ENCODE measurements at places on chromosomes 16 and 17.

DNA sequence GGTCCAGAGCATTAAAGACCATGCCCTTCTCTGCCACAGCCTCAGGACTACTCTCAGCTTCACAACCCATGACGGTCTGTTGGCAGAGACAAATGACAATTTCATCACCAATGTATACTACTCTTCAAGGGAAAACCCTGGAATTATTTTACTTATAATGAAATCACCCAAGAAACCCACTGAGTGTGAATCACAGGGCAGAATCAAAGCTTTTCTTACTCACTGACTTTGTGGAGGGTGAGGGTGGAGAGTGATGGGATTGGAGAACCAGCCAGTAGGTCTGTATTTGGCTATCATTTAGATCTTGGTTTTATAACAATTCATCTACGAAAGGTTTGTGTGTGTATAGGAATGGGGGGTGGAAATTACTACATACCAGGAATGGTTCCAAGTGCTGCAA, 442.6 kb downstream of the SHISA9 start:
- DNase-seq, result no peak

DNA sequence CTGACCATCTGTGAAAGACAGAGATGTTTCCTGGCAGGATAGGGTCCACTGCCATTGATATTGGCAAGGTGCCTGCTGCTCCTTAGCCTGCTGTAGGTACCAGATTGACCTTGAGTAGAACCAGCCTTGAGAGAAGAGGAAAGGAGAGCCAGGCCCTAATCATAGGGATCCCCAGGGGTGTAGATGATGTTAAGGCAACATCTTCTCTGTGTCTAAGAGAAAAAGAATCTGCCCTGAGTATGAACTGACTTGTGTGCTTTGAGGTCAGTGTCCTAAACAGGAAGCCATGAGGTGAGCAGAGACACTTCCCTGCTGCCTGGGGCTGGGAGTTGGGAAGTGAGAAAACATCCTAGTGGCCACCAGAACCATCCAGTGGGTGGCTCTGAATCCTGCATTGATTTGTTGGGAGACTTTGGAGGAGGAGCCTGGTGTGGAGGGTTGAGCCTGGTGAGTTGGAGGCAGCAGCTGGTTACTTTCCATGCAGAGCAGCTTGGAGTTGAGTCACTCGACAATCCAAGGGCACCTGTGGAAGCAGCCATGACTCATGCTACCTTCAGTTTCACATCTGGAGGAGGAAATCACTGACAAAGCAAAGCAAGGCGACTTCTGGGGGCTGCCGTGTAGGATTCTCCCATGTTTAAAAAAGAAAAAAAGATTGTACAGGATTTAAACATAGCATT, 47.8 kb downstream of the BMERB1 start:
- peak; percentile 54 for DNase-seq

DNA sequence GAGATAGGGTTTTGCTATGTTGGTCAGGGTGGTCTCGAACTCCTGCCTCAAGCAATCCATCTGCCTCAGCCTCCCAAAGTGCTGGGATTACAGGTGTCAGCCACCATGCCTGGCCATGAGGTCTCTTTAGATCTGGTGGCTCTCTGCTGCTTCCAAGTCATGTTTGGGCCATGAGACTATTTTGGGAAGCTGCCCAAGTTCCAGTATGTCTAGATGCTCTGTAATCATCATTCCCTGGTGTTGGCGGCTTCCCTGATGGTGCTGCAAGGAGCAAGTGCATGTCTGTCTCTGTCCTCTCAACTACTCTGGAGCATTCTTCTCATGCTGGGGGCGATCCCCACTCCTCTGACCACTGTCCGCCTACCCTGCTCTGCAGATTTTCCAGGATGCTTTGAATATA, 6.4 kb upstream of the ODF4 start:
- no peak for DNase-seq

DNA sequence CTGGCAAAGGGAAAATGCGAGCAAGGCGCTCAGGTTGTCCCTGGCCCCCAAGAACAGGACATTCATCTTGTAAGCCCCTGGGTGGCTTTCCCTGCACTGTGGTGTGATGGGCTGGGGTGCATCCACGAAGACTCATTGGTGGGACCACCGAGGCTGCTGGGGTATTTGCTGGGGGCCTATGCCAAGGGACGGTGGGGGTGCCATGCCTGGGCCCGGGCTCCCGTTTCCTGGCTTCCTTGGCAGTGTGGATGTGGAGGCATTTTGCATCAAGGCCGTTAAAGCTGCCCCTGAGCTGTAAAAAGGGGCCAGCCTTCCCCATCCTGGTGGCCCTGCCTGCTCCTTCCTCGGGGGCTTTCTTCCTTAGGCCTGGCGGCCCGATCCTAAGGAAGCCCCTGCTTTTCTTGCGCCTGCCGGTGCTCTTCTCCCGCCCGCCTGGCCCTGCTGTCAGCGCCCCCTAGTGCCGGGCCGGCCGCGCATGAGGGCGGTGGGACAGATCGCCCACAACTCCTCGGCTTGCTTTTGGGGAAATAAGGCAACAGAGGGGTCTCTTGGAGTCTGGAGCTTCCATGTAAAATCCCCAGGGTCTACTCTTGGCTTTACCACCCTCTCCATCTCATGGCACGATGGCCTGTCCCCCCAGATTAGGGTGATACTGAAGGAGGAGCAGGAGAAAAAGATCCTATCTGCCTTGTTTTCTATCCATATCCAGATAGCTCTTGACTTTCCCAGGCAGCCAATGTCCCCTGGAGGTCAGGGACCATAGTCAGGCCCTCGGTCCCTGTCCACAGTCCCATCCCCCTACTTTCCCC, 9.8 kb upstream of the TBX2 start:
- DNase-seq, result peak; percentile 26

- peak; percentile 40 for DNase-seq
These were observed 28.8 kb downstream of the PRKCA start for GRCh38 chr17:66331038-66331816.

GRCh38 chr17:80284631-80285030, 24.0 kb downstream of the RNF213 start:
- DNase-seq, result no peak

- no peak for DNase-seq
These were observed 2.2 kb upstream of the EFTUD2 start for GRCh38 chr17:44901411-44901921.

DNA sequence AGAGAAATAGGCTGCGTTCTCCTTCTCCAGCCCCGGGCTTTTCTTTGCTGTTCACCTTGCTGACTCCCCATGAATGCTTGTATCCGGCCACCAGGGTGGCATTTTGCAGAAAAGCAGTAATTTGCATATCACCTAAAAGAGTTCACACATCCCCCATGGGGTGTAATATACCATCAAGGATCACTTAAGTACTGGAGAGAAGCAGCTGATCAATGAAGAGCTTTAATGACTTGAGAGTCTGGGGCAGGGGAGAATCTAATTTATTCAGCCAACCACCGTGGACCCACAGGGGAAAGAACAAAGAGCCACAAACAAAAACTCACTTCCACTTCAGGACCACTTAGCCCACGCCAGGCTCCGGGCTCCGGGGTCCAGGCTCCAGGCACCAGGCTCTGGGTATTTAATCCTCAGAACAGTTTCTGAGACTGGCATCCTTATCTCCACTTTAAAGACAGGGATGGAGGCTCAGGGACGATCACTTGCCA, 33.9 kb upstream of the SEC14L1 start:
- no peak for DNase-seq

- no peak for DNase-seq
These were observed 29.8 kb downstream of the TMEM132E start for GRCh38 chr17:34609210-34609609.

DNA sequence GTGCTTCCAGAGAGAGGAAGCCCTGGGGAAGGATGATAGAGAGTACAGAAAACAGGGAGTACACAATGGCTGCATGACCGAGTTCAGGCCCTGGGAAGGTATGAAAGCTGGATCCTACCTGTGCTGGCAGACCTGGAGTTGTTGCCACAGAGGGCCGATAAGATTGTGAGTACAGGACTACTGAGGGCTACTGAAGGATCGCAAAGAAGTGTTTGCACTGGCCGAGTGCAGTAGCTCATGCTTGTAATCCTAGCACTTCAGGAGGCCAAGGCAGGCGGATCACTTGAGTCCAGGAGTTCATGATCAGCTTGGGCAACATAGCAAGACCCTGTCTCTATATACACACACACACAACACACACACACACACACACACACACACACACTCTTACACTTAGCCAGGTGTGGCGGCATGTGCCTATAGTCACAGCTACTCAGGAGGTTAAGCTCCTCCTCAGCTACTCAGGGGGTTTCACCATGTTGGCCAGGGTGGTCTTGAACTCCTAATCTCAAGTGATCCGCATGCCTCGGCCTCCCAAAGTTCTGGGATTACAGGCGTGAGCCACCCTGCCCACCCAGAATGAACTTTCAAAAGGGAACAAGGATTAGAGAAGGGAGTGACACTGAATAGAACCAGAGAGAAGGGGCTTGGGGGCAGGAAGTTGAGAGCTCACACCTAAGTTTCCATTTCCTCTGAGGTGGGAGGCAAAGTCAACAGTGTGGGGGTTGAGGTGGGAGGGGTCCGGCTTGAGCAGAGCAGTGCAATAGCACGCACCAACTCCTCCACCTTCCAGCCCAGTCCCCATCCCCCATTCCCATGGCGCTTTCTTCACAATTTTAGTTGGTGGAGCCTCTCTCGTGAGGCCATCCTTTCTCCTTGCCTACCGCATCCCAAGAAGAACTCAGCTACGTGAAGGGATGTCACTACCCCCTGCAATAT, 7.5 kb downstream of the SCIMP start:
- no peak for DNase-seq

GRCh38 chr16:6605490-6605889, 727.2 kb upstream of the RBFOX1 start:
- DNase-seq, result no peak

GRCh38 chr17:40548491-40548981, 16.7 kb downstream of the CCR7 start:
- DNase-seq, result no peak

DNA sequence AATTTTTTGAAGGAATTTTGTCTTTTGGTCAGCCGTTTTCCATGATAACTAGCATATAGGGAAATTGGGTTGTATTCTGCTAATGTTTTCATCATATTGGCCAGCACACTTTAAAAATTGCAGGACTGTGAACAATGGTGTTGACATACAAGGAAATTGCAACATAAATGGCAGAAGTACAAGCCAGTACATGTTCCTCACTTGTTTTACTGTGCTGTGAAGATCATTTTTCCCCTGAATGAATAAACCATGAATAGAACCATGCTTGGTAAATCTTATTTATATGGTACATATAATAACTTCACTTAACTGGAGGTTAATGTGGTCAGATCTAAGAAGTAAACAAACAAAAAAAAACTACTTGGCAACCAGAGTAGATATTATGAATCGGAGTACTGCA, 22.8 kb downstream of the OMG start:
- DNase-seq, result no peak

DNA sequence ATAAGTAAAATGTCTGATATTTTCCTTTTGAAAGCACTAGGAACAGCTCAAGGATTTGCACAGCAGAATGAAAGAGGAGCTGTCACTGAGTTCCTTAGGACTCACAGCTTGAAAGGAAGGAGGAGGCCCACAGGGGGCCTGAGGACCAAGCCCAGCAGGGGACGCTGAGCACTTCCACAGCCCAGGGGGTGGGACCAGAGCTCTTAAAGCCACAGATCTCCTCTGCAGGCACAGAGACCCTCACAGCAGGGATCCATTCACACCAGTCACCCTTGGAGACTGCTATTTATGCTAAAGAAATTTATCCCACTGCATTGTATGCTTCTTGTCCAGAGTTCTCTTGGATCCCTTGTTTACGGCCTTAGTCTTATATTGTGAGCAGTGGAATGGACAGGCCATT, 253.3 kb downstream of the STX8 start:
- no peak for DNase-seq

GRCh38 chr17:29303386-29303785, 9.4 kb upstream of the NUFIP2 start:
- no peak for DNase-seq
